ENCODE measurements at places on chromosomes 5 and 9.

- DNase-seq: peak; percentile 54
Measured at GRCh38 chr9:136372561-136373299, 739 bp downstream of the CARD9 start.

DNA sequence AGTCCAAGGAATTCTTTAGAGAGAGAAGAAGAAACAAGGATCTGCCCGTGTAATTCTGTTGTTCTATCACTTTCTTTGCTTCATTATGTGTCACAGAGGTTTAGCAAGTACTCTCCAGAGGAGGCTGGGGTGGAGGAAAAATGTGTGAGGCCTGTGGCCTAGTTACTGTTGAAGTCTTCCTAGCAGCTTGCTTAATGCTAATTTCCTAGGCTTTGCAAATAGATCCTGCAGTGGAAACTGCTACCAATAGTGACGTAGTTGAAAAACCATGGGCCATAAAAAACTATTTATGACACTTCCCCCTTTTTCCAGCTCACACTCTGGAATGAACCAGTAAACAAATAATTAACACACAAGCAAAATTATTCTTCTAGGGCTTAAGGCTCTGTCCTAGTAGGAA lies 27.0 kb upstream of the C9orf72 start:
- DNase-seq: no peak

DNA sequence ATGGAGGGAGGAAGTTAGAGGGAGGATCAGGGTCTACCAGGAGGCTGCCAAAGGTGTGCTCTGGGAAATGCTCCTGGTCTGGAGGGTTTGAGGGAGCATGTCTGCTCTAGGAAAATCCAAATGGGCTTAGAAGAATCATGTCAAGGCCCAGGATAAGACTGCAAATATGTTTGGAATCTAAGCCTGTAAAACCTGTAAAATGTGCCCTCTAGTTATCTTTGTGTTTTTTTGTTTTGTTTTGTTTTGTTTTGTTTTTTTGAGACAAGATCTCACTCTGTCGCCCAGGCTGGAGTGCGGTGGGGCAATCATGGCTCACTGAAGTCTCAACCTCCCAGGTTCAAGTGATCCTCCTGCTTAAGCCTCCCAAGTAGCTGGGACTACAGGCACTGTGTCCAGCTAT lies 135.4 kb downstream of the FGF1 start:
- DNase-seq: no peak

DNA sequence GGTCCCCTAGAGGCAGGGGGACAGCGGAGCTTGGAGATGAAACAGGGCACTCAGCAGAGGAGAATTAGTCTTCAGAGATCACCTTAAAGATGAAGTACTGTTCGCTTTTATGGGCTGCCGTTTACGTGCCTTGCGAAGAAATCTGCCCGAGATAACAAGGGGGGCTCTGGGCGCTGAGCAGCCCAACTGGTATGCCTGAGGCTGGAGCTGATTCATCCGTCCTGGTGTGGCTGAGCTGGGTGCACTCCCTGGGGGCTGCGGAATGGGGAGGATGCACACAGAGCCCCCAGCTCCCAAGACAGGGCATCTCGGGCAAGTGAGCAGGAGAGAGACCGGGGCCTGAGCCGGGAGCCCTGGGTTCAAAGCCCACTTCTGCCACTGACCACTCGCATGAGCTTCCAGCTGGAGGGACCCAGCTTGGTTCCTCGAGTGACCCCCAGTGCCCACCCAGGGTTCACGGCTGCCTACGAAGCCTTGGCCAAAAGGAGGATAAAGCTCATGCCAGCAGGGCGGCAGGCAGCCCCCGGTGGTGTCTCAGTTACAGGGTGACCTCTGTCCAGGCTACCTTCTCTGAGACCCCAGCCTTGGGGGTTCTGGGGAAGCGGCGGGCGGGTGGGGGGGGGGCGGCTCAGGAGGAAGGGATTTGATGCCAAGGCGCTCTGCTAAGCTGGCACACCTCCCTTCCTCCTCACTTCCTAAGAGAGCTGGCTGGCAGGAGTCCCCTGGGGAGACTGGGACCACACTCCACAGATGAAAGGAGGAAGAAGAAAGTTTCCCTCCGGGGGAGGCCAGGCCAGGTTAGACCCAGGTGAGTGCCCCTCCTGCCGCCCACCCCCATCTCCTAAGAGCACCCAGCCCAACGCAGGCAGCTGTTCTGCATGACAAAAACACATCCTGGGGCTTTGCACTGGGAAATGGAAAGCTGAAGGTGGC lies 5.7 kb downstream of the FIBCD1 start:
- no peak for DNase-seq

DNA sequence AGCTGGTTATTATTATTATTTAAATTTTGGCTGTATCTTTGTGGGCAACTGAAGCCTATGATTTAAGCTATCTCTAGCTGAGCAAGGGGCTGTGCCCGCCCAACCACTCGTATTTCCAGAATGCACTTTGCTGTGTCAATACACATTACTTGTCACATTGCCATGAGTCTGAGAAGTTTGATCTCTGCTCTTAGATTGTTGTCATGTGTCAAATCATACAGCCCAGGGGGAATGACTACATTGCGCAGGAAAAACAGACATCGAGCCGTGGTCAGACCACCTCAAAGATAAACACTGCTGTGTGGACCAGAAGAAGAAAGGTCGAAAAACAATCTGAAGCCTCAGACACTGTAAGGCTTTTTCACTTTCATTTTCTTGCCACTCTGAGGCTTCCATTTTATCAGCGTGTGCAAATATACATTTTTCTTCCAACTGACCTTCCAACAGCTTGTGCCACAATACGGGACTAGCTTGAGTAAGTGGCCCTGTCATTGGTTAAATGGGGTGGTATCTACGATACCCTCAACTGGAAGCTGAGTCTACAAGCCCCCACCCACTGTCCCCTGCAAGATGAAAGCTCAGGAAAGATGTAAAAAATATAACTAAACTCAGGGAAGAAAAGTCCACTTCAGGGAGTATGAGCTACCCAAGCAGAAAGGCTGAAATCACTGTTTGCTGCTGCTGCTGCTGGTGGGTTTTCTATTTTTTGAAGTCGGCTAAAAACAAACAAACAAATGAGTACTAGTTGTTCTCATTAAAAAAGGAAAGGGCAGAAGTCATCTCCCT lies 603.0 kb downstream of the BNC2 start:
- DNase-seq: no peak

Measured in neural crest cell (in vitro differentiated cells).